ELR (cell line): ENCODE measurements at places on chromosomes 2 and 18.

- no peak for DNase-seq
Observed at GRCh38 chr2:88538362-88538917, 85.9 kb upstream of the FOXI3 start.

GRCh38 chr2:7075834-7076233 lies 158.6 kb downstream of the RNF144A start:
- DNase-seq, result no peak

DNA sequence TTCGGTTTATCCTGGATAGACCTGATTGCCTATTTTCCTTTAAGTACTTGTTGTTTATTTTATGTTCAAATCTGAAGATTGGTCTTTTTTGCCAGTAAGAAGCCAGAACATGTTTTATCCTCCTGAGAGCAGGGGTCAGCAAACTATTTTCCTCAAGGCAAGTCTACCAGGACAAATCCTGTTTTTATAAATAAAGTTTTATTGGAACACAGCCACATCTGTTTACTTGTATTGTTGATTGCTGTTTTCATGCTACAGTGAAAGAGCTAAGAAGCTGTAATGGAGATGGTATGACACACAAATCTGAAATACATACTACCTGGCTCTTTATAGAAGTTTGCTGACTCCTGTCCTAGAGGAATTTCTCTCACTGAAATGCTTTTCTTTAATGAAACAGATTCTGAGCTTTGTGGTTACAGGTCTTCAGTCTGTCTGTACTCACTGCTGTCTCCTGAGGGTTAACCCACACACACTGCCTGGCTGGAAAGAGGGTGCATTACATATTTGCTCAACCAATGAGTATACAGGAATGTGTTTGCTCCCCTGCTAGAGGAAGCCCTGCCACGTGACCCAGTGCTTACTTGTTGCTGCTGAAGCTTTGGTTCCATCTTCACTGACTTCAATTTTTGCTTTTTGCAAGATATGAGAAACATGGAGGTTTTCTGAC lies 22.6 kb downstream of the MRPL44 start:
- DNase-seq, result no peak

GRCh38 chr18:3541549-3542386 lies 91.8 kb downstream of the TGIF1 start:
- no peak for DNase-seq

- DNase-seq, result no peak
Observed at GRCh38 chr2:208179028-208179609, 10.7 kb downstream of the C2orf80 start.

- peak; percentile 87 for DNase-seq
Observed at GRCh38 chr2:111168528-111169239, 48.0 kb downstream of the BCL2L11 start.

GRCh38 chr2:175937216-175937615 lies 64.9 kb downstream of the LNPK start:
- DNase-seq, result no peak

- DNase-seq, result peak; percentile 8
Observed at GRCh38 chr2:38907743-38908562, 18.3 kb downstream of the ARHGEF33 start.

DNA sequence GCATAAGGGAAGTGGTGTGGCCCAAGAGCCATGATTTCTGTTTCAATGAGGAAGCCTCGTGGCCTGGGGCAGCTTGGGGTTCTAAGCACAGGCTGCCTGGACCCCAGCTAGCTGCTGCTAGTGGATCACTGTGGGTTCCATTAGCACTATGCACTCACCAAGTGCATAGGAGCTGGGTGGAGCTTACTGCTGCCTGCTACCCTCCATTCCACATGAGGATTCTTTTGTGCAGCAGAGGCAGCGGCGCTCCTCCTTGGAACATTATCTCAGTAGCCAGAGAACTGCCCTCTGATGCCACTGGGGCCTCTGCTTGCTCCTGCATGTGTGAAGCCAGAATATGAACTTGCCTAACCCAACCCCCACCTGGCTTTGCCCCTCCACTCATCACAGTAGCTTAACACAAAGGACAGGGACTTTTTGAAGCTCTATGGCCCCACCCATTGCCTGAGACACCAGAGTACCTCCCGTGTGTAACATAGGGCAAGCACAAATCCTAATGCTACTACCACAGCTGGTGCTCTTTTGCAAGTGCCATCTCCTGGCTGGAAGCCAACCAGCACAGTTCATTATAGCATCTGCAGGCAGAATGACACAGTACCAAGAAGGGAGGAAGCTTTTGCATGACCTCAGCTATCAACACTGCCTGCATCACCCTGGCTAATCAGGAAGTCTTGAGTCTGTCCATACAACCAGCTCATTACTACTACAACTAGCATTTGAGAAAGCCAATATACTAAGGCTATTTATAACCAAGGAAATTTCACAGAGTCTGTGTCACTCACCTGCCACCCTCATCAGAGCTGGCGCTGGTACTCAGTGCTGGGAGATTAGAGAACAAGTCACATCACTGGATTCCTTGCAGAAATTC lies 297.0 kb upstream of the GULP1 start:
- DNase-seq, result peak; percentile 10

- DNase-seq, result no peak
Observed at GRCh38 chr2:219168526-219168925, 1.3 kb downstream of the SLC23A3 start.

DNA sequence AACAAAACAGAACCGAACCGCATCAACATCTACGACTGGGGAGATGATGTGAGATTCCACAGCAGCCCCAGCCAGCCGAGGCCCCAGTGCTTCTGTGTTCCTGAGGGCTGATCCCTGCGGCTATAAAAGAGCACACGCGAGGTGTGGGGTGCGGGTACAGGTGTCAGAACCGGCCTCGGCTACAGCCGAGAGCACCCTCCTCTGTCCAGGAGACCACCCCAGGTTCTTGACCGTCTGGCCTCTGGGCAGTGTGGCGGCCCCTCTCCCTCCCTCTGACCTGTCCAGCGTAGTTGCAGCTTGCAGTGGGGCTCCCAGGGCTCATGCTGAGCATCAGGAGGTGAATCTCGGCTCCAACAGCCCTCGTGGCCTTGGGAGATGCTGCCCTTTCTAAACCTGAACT lies 23.7 kb downstream of the RTP5 start:
- DNase-seq, result no peak

GRCh38 chr18:69819460-69819859 lies 128.2 kb downstream of the CD226 start:
- no peak for DNase-seq

DNA sequence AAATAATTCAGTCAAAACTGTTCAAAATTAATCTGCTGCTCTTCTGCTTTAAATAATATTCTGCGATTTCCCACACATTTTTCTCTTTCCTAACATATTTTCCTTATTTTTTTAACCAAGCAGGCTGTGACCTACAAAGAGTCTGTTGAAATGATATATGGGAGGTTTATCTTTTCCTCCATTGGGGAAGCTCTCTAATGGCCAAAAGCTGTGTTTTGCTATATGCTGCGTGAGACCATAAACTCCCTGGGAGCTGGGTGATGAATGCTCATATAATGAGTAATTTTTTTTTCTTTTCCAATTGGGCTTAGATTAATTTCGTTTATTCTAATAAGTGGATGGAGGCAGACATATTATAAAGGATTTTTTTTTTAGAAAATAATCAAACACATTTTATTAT lies 72.2 kb upstream of the MAP2 start:
- peak; percentile 9 for DNase-seq

GRCh38 chr2:173823543-173823939 lies 141.6 kb downstream of the SP3 start:
- no peak for DNase-seq

GRCh38 chr2:9778012-9778411 lies 65.3 kb upstream of the TAF1B start:
- DNase-seq, result peak; percentile 19

GRCh38 chr2:201698588-201699226 lies at the start of gene MPP4:
TSS of gene MPP4 (minus strand) at chr2:201698644. CDS start at chr2:201693954, 4,690 bp downstream.
- DNase-seq, result peak; percentile 85

- no peak for DNase-seq
Observed at GRCh38 chr2:97970293-97971060, 25.3 kb downstream of the TMEM131 start.

- peak; percentile 64 for DNase-seq
Observed at GRCh38 chr2:26469092-26469710, 8.7 kb downstream of the OTOF start.

DNA sequence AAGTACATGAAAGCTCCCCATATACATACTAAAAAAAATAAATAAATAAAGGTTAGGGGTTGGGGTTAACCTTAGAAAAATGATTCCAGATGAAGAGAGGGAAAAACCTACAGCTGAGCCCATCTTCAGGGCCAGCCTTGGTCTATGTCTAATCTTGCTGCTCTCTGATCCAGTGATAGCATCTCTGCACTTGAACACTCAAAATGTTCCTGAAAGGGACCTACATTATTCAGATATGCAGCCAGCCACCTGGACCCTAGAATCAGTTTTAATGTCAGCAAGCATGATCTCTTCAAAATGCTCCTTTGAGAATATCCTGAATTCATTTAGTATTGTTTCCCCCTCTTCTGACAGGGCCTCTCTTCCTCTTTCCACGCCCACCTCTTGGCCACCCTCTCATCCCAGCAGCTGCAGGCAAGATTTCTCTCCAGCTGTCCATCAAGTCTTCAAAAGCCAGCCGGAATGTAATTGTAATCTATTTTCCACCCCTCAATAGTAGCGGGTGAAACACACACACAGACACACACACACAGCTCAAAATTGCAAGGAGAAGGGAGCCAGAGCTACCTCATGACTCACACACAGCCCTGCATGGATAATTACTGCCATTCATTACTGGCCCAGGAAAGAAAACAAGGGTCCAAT lies 135.5 kb downstream of the MYO3B start:
- DNase-seq, result no peak

DNA sequence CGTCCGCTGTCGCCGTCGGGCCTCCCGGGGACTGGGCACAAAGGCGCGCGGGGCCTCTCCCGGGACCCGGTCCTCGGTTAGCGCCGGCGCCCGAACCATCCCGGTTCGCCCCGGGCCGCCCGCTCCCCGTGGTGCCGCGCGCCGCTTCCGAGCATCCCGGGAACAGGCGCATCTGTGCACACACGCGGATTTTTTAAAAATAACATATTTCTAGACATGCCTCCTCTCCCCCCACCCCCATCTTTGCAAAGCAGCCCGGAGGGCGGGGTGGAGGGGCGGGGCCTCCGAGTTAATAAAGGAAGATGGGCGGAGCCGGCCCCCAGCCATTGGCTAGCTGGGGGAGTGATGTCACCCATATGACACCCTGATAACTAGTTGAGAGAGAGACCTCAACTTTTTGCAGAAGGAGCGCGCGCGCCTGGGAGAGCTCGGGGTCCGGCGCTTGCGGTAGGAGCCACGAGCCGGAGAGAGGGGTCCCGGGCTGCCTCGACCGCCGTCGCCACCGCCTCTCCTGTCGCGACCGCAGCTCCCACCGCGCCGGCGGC lies at the start of gene SOX11:
TSS of gene SOX11 (plus strand) at position 400 of the 545 bp plus-strand sequence. CDS start 338 bp downstream, outside the sequence.
- DNase-seq, result no peak

DNA sequence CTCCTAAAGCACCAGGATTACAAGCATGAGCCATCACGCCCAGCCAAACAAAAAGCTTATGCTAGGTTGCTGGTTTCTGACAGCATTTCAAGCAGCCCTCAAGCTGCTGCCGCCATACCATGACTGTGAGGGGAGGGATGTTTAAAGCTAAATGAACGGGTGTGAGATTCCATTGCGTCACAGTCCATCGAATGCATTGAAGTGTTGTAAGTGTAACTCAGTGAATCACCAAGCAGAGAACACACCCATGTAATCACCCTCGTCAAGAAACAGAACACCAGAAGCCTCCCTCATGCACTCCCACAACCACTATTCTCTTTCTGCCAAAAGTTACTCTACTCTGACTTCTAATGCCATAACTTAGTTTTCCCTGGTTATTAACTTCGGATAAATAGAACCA lies 32.8 kb upstream of the MC5R start:
- no peak for DNase-seq

DNA sequence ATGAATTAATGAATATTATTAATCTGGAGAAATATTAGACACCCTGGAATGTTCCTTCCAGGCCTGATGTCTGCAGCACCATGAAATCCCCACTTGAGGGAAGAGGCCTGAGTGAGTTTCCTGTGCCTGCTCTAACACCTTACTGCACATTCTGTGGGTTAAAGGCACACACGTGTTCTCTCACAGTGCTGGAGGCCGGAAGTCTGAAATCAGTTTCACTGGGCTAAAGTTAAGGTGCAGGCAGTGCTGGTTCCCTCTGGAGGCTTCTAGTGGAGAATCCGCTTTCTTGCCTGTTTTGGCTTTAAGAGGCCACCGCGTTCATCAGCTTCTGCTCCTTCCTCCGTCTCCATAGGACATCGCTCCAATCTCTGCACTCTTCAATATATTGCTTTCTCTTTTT lies 48.7 kb downstream of the ACKR3 start:
- no peak for DNase-seq

DNA sequence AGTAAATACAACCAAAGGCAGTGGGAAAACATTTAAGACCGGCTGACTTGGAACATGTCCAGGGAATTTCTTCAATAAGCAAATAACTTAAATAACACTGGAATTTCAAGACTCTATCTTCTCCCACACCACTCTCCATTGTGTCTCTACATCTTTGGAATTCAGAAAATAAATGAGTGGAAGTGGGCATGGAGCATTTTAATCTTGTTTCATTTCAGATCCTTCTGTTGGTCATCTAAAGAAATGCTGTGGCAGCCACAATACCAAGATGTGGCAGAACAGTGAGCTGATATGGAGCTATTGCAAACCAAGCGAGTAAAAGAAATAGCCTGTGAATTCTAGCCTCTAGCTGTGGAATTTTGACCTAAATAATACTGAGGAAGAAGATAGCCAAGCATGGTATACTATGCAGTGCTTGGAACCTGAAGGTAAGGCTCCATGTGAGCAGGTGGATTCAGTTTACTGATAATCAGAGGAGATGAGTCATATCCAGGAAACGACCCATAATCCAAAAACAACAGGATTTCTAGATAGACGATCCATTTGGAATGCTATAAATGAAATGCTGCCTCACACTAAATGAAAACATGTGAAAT lies 157.1 kb upstream of the SCN7A start:
- peak; percentile 6 for DNase-seq

DNA sequence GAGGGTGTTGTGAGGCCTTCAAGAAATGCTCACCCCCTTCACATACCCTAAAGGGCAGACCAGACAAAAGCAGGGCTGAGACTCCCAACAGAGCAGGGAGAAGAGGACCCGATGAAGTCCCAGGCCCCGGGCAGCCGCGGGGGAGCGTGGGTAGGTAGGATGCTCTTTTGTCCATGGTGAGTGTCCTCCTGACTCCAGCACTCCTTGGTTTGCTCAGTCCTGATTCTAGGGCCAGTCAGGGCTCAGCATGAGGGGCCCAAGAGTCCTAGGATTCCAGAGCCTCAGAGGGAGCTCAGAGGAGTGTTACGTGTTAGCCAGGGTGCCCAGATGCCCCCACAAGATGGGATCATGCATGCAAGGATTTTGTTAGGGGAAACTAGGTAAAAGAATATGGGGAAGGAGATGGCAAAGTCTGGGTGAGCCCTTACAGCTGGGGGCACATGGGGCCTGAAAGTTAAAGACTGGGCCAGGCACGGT lies 64.8 kb downstream of the SMAD7 start:
- DNase-seq, result no peak

DNA sequence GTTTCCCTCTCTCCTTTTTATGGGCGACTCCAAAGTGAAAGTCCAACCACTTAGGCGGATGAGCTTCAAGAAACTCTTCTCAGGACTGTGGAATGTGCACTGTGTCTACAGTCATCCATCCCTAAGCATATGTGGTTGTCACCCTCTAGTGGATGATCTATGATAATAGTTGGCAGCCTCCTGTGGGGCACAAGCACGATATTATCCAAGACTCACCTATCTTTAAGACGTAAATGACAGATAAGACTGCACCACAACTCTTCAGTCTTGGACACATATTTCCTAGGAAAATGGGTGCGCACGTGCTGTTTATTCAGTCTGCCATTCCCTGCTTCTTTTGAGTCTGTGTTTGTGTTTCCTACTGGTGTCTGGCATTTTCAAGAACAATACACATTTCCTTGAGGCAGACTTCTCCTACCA lies 145.5 kb upstream of the CTAGE1 start:
- peak; percentile 86 for DNase-seq
